CD4-positive, CD25-positive, alpha-beta regulatory T cell (primary cell): ENCODE measurements at places on chromosomes 4 and X.

- no peak for DNase-seq
Observed at GRCh38 chr4:98969878-98970785, 25.4 kb upstream of the METAP1 start.

DNA sequence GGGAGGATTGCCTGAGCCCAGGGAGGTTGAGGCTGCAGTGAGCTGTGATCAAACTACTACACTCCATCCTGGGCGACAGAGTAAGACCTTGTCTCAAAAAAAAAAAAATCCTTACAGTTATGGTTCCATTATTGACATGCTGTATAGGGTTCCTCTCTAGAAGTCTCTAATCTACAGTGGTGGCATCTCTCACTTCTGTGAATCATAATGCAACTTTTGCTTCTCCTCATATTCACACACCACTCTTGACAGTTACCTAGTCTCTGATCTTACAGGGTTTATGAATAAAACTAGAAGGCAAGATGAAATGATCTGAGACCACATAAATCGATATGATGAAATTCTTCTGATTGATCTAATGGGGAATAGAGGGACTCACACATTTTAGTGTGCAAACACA lies 40.6 kb downstream of the DOCK11 start:
- no peak for DNase-seq

DNA sequence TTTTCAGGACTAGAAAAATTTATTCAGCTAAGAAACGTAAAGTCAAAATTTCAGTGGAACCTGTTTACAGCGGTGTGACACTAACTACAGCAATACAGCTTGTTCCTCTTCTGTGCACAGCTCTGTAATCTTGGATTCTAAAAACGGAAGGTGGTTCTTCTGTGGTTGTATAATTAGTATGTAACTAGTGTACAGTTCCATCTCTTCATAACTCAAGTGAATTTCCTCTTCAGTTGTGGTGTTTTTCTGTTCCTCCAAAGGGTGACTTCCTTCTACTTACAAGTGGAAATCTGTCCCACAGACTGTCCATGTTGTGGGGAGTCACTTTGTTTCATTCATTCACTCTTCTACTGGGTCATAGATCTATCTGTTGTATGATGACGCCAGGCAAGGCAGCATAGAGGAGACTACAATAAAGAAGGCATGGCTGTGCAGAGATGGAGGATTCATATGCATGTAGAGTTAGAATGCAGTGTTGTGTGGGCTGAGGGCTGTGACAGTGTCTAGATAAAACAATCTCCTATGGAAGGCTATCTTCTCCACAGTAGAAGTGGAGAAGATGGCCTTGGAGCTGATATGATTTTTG lies 5.4 kb downstream of the DAPP1 start:
- peak; percentile 23 for DNase-seq

DNA sequence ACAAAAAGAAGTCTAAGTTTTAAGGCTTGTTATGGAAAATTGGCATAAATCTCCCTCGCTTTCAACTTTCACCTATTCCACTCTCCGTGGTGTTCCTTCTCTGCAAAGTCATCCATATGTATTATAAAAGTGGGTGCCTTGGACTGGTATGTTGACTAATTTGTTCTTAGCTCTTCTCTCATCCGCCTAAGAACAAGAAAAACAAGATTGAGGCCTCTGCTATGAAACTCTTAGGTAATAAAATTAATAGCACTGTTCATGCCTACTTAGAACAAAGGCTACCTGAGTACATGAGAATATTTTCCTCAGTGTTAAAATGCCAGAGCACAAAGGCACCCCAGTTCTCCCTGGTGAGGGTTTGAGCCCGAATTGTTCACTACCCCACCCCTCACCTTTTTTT lies 1.3 kb downstream of the CNGA1 start:
- no peak for DNase-seq

GRCh38 chrX:134365904-134366303 lies 94.1 kb upstream of the HPRT1 start:
- DNase-seq: no peak

DNA sequence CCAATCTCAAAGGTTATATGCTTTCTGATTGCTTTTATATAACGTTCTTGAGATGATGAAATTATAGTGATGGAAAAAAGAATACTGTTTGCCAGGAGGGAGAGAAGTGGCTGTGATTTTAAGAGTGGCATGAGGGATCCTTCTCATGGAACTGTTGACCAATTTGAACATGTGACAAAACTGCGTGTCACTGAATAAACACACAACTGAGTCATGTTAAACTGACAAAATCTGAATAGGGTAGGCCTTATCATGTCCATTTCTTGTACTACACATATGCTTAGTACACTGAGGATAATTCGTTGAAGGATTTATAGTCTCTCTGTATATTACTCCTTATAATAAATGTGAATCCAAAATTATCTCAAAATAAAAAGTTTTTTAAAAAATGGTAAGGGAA lies 22.2 kb upstream of the HSPA4L start:
- DNase-seq: no peak

GRCh38 chr4:118086344-118086743 lies 52.1 kb downstream of the NDST3 start:
- no peak for DNase-seq

DNA sequence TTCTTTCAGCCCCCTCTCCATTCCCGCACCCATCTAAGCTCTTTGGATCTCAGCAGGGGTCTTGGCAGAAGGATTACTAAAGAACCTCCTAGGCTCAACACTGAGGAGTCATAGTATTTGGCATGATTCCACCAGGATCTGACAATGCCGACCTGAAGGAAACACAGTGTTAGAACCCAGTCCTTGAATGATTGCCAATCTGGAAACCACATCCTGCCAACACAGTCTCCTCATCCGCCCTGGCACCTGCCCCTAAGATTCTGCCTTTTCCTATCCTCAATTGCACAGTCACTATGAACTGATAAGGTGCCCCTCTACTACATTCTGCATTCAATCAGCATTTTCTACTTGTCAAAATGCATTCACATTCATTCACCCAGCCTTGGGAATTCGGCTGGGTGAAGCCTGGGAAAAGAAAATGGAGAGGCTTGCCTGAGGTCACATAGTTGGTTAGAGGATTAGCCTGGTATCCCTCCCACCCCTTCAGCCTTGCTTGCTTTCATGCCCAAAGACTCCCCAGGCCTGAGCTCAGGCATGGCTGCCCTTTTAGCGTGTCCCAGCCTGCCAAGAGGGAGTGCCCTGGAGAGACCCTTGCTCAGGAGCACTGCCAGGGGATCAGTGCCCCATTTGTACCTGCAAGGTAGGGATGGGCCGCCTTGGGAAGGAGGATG lies 2.2 kb upstream of the CLDN2 start:
- peak; percentile 21 for DNase-seq

- no peak for DNase-seq
Observed at GRCh38 chr4:53563824-53564223, 27.5 kb downstream of the LNX1 start.
